ENCODE measurements at places on chromosomes 1 and 21.
A peak's percentile ranks its signal among the peaks of the same experiment; 100 is the strongest.

- DNase-seq: no peak
Measured at GRCh38 chr1:203342192-203342940, 8.6 kb downstream of the FMOD start.

DNA sequence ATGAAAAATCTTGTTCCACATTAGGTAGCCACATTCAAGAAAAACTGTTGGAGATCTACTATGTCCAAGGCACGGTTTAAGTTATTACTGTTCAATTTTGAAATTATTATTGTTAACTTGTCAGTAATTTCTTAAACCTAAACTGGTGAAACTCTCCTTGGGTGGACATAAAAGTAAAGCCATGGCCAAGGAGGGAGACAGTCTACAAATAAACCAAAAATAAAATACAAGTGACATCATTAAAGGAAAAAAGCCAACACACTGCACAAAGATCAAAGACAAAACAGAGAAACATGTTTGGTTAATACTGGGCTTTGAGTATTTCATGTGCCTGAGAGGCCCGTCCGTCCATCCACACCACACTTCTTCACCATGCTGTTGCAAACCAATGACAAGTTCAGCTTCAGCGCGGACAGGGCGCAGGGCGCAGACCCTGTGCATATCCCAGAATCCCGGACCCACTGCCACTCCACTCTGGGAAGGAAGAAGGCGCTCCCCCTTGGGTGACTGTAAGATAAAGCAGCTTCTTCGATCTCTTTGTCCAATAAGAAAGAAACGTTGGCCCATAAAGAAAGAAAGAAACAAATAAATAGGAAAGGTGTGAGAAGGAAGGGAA is 918 bp upstream of the RASAL2 start:
- DNase-seq: no peak

- DNase-seq: peak; percentile 55
Measured at GRCh38 chr1:1959840-1960479, 40.9 kb upstream of the TMEM52 start.

GRCh38 chr21:41755258-41755933 is 11.5 kb downstream of the RIPK4 start:
- no peak for DNase-seq

DNA sequence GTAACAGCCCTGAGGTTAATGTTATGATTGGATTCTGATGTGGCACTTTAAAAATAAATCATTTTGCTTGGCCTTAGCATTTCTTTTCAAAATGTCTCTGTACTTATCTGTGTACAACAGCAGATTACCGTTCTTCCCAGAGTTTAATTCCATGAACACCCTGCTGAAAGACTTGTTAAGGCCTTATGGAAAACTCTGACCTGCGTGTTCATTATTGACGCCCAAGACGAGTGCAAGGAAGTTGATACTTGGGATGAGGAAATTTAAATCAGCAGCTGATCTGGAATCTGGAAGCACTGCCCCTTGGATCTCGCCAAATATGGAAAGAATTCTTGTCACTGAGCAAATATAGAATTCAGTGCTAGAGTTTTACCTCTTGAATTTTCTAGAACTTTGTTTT is 6.7 kb downstream of the ERG start:
- no peak for DNase-seq

- no peak for DNase-seq
Measured at GRCh38 chr1:236303675-236304074, 21.9 kb upstream of the ERO1B start.

GRCh38 chr1:156157966-156158365 is 4.6 kb downstream of the SEMA4A start:
- no peak for DNase-seq

GRCh38 chr21:41509733-41510132 is 1.8 kb upstream of the TMPRSS2 start:
- DNase-seq: no peak

DNA sequence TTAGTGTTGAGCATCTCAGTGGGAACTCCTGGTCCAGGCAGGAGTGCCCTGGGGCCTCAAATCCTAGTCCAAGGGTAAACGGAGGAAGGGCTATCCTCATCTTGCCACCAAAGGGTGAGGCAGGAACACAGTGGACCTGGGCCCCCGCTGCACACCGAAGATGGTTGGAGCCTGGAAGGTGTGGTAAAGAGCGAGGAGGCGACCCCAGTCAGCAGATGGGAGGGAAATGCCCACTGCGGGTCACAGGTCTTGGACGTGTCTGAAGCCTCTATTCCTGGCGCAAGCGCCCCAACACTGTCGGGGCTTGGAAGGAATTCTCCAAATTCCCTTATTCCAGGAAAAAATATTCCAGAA is 38.5 kb upstream of the SYNC start:
- DNase-seq: no peak

DNA sequence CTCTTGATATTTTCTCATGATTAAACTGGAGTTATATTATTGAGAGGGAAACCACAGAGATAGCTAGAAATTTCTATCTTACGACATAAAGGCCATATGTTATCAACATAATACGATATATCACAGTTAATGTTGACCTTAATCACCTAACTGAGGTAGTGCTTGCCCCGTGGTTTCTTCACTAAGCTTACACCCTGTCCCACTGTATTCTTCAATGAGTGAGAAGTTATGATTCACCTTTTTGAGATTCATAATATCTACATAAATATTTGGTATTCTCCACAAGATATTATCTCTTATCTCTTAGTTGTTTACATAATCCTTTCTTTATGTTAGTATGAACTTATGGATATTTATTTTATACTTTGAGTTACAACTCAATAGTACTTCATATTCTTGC is 1714.1 kb downstream of the BRINP3 start:
- DNase-seq: no peak

DNA sequence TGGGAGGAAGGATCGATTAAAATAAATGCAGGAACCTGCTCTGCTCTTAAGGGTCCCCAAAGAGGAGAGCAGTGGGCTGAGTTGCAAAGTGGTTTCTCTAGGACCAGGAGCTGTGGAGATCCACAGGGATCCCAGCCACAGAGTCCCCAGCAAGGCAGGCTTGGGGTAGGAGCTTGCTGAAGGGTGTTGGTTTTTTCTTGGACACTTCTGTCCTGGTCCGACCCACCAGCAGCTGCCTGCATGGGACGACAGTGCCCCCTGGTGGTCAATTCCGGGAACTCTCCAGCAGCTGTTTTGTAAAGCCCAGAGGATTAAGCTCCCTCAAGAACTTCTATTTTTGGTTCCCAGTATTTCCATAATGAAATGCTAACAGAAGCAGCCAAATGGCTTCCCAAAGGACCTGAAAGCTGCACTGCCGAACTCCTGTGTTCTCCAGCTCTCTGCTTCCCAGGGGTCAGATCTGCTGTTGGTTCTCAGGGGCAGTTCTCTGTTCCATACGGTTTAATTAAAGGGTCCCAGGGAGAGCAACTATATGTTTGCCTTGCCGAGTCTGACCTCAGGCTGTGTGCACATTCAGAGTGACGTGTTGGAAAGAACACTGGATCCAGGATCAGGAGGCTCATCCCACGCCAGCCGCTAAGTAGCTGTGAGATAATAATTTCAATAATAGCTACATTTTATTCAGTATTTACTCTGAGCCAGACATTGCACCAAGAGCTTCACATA is 23.2 kb downstream of the NENF start:
- DNase-seq: peak; percentile 64

DNA sequence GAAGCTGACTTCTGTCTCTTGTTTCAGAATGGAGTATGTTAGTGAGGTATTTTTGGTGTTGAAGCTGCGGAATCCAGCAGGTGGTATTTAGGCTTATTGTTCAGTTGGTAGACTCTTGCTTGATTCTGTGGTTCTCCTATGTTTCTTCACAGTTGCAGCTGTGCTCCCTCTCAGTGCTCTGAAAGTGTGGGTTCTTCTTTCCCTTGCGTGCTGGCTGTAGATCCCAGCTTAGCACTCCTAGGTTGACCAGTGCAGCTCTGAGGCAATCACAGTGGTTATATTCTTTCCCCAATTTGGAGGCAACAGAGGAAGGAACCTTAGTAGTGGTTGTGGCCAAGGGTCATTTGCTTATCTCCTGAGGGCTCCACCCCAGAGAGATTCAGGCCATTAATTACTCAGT is 269.2 kb upstream of the NRIP1 start:
- DNase-seq: no peak

- no peak for DNase-seq
Measured at GRCh38 chr1:205840146-205840923, 9.6 kb downstream of the PM20D1 start.

GRCh38 chr21:37630872-37631271 is 264.3 kb downstream of the DYRK1A start:
- DNase-seq: no peak

DNA sequence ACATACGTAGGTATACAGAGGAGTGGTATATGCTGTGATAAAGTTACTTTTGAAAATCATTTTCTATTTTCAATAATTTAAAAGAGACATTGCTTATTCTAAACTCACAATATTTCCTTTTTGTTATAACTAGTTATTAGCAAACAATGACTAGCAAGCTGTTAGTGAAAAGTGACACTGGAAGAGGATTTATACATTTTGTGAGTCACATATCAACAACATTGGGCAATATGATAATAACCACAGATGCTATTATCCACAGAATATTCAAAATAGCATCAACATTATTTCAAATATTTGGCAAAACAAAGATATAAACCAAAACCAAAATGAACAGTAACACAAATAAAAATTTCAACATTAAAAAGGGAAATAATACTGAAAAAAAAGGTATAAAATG is 104.0 kb upstream of the HP1BP3 start:
- DNase-seq: no peak

GRCh38 chr1:234559902-234560676 is 49.9 kb downstream of the IRF2BP2 start:
- DNase-seq: no peak

DNA sequence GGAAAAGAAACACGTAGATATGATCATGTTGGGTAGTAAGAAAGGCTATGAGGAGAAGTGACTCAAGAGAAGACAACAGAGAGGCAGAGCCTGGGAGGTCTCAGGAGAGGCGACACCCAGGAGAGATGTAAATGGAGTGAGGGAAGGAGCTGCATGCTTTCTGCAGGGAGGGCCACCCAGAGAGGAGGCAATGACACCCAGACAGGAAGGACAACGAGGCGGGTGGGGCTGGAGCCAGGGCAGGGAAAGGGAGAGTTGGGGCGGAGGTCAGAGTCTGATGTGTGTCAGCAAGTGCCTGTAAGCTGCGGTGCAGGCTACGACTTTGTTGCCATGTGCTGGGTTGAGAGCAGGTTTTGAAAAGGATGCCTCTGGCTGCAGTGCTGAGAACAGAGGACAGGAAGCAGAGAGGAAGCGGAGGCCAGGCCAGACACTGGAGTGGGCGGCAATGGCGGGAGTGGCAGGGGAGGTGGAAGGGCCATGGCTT is 31.3 kb downstream of the SLC1A7 start:
- no peak for DNase-seq

DNA sequence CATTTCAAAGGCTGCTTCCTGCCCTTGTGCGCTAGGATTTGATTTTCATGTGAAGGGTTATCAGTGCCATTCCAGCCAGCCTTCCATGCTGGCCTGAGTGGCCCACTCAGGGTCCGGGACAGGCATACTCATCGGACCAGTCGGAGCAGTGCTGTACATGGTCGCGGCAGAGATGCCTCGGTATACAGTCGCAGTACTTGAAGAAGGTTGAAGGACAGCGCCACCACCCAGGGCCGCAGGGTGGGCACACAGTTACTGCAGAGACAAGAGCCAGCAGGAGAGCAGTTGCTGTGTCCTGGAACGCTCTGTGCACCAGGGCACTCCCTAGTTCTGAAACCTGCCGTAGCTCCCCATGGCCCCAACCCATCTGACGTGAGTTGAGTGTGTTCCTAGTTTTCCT is 9.1 kb downstream of the LDLRAD1 start:
- DNase-seq: no peak

GRCh38 chr1:54679706-54680105 is 36.0 kb upstream of the TTC4 start:
- no peak for DNase-seq

DNA sequence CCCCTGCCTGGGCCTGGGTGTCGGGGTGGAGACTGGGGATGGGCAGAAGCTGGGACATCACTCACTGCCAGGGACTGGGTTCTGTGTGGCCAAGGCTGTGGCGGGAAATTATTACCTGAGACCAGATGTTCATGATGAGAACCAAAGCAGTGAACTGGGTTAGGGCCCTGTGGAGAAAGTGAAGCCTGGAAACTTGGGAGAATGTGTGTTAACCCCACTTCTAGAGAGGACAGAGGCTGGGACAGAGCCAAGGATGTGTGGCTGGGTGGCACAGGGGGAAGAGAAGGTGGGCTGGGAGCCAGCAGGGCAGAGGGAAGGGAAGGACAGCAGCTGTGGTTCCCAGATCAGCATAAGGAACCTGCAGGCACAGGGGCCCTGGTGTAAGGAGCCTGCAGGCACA is 31.3 kb downstream of the CNIH3 start:
- no peak for DNase-seq

- DNase-seq: no peak
Measured at GRCh38 chr1:87615901-87616300, 287.2 kb downstream of the LMO4 start.

DNA sequence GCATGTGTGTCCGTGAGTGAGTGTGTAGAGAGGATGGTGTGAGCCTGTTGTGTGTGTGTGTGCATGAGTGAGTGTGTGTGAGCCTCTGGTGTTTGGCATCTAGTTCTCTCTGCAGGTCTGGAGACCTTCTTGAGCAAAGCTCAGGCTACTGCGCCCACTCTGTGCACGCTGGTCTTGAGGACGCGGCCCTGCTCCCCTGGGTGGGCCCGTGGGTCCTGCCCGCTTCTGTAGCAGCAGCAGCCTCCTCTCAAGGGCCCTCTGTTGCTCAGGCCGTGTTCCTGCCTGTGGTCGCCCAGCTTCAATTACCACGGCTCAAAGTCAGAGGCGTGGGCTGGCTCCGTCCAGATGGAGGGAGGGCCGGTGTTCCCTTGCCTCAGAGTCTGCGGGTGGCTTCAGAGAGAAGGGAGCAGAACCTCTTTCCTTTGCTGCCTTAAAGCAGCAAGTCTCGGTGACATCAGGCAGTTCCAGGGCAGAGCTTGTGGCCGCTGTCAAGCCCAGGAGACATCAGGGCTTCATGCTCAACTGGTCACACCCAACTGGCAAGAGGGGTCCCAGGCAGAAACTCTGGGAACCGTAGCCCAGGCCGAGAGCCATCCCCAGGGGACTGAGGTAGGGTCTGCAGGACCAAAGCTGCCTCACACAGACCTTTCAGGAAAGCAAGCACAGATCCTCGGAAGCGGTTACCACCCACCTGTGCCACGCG is 270.6 kb upstream of the VAMP3 start:
- no peak for DNase-seq

DNA sequence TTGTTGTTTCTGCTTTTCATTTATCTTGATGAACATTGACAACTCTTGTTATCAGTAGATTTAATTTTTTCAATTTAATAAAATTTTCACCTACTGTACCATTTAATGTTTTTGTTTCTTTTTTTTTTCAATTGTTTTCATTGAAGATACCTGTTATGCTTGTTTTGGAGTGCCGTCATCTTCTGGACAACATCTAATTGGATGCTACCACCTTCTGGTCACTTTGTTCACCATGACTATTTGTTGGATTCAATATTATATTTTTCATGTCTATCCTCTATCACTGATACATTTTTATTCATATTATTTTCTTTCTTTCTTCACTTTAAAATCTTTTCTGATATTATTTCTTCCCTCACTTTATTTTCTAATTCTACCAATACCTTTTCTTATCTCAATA is 14.0 kb downstream of the KRTAP21-2 start:
- no peak for DNase-seq

Measured in left renal pelvis (tissue), 4 donors.